ENCODE measurements at places on chromosomes 5 and 9. TPM values are rescaled to one million over a fixed set of nuclear protein-coding genes. Genes with fewer than 3 reads are reported as not detected.
A peak's percentile ranks its signal among the peaks of the same experiment; 100 is the strongest.

DNA sequence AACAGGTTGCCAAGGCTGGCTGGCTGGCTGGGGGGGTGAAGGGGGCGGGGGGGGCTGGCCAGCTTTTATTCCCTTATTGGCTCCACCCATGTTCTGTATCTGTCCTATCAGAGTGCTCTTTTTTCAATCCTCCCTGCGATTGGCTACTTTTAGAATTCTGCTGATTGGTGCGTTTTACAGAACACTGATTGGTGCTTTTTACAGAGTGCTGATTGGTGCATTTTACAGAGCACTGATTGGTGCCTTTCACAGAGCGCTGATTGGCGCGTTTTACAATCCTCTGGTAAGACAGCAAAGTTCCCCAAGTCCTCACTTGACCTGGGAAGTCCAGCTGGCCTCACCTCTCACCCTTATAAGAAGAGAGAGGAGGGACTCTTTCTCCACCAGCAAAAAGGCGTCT, 175.9 kb downstream of the ERCC6L2 start:
- no peak for DNase-seq

The ARL14EPL gene
- 0.18 TPM for total RNA-seq

- DNase-seq: no peak
Observed at GRCh38 chr5:150120062-150120441, 33.7 kb upstream of the CSF1R start.

DNA sequence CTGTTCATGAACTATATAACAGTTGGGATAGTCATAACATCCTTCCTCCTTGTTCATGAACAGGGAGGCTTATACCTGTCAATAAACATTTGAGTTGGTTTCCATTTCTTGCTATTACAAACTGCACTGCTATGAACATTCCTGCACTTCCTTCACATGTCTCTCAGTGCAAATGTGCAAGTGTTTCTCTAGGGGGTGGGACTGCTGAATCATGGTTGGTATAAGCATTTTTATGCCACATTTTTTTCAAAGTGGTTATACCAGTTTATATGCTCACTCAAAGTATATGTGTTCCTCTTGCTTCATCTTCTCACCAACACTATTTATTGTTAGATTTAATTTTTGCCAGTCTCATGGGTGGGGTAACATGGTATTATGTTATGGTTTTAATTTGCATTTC, 25.8 kb upstream of the TPD52L3 start:
- DNase-seq: peak; percentile 24

The MVB12B gene
- 3.5 TPM for total RNA-seq

The WHRN gene
- 2.1 TPM for total RNA-seq

The TPPP gene
- total RNA-seq: not detected

DNA sequence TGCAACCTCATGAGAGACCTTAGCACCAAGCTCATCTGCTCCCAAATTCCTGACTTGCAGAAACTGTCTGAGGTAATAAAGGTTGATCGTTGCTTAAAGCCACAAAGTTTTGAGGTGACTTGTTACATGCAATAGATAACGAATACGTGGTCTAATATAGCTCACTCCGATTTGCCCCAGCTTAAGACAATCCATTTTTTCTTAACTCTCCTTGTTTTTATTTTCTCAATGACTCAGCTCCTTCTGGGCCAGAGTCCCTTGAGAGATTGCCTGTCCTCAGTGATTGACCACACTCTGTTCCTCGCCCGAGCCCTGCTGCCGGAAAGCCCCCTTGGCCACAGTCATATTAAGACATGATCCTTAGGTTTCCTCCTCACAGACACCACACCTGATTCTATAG, 63.7 kb upstream of the FANCC start:
- DNase-seq: peak; percentile 50

The MLANA gene
- not detected for total RNA-seq

DNA sequence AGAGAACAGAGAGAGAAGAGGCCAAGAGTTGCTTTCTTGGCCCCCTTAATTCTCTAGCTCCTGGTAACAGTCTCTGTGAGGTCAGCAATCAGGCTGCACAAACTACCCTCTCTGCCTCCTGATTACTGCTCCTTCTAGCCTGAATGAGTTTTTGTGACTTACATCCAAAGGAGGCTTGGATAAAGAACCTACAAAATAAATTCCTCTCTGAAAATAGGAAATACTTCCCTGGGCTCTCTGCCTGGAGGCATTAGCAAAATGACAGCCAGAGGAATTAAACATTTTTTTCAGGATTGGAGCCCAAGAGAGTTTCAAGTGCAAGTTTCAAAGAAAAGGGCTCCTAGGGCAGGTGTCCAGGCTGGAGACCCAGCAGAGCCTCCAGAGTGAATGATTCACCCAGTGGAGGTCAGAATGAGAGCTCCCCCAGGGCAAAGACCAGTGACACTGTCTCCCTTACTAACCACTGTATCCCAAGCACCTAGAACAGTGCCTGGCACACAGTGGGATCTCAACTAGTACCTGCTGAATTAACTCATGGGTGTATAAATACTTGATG, 162.5 kb downstream of the SPOCK1 start:
- DNase-seq: peak; percentile 55

The CSNK1A1 gene
- total RNA-seq: 187 TPM

DNA sequence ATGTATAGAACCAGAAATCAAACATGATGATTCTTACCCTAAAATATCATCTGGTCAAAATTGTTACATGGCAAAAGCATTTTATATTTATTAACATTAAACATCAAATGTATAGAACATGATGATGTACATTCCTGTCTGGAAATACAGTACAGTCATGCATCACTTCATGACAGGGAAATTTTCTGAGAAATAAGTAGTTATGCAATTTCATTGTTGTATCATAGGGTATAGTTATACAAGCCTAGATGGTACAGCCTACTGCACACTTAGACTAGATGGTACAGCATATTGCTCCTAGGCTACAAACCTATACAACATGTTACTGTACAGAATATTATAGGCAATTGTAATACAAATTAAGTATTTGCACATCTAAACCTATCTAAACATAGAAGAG, 64.6 kb upstream of the VCAN start:
- DNase-seq: no peak

- DNase-seq: no peak
Observed at GRCh38 chr5:89080467-89081116, 197.6 kb upstream of the MEF2C start.

DNA sequence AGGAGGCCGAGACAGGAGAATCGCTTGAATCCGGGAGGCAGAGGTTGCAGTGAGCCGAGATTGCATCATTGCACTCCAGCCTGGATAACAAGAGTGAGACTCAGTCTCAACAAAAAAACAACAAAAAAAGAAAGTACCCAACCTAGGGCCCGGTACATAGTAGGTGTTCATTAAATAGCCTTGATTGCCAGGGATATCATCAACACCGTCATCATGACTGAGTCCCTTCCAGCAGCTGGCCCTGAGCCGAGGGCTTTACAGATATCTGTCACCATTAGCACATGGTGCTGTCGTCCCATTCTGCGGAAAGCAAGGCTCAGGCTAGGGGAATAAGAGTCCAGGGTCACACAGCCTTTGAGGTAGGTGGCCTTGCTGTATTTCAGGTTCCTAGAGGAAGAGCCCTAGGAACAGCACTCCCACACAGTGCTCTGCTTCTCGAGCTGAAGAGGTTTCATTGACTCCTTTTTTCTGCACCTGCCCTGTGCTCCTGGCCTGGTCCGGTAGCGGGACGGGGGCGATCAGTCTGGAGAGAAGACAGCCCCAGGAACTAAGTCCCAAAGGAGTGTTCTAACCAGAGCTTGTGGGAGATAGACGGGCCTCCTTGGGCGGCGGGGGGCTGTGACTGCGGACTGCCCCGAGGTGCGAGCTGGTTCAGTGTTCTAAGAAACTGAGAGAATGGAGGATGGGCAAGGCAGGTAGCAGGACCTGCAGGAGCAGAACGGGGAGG, 48.2 kb downstream of the CXXC5 start:
- peak; percentile 22 for DNase-seq

GRCh38 chr9:95649801-95650213, 133.0 kb upstream of the PTCH1 start:
- no peak for DNase-seq

GRCh38 chr5:140292212-140293036, 10.5 kb downstream of the PFDN1 start:
- peak; percentile 49 for DNase-seq

GRCh38 chr9:94894094-94894699, 167.7 kb downstream of the AOPEP start:
- DNase-seq: peak; percentile 78
